ENCODE measurements at places on chromosomes 1 and 21.
A peak's percentile ranks its signal among the peaks of the same experiment; 100 is the strongest.

DNA sequence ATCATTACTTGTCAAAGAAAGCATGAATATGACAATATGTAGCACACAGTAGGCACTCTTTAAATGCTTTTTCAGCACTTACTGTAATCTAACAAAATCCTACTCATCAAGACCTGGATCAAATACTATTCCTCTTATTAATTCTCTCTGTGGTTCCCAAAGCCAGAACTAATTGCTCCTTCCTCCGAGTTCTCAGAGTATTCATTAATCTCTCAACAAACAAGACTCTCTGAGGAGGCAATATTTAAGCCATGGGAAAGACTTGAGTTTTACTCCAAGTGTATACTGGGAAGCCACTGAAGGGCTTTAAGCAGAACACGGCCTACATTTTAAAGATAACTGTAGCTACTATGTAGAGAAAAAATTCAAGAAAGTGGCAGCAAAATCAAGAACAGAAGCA is 79.7 kb downstream of the ENAH start:
- DNase-seq, result no peak

DNA sequence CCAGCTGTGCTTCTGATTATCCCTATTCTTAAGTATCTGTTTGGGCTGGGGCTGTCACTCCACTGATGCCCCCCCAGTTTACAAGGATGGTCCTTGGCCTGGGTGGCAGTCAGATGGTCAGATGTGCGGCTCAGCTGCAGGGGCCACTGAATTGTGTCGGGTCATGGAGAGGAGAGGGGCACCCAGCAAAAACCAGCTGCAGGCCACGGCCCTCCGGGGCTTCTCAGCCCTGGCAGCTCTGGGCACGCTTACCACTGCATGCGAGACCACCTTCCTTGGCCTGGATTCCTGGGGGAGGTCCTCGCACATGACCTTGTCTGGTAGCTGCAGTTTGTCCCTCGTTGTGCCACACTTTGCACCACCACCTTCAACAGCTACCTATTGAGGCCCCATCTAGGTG is 164.9 kb upstream of the TMEM51 start:
- DNase-seq, result no peak

DNA sequence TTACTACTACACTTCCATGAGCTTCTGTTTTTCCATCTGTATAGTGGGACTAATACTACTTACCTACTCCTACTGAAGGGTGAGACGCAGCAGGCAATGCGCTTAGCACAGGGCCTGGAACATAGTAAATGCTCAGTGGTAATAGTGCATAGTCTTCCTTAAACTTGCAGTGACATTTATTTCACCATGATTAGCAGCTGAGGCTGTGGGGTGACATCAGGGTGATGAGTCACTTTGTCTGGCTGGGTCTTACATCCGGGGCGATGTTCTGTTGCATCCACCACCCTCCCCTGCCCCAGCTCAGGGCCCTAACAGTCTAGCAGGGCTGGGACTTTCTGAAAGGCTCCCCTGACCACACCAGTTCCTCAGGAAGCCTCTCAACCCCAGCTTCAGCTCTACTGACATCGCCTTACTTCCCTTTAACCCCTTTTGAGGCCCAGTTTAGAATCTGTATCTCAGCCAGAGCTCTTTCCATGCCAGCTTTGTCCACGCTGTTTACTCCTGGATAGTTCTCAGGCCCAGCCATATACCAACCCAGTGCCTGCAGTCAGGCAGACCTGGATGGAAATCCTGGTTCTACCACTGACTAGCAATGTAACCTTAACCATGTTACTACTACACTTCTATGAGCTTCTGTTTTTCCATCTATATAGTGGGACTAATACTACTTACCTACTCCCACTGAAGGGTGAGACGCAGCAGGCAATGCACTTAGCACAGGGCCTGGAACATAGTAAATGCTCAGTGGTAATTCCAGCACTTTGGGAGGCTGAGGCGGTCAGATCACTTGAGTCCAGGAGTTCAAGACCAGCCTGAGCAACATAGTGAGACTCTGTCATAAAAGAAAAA is 66.3 kb downstream of the CD58 start:
- DNase-seq, result peak; percentile 83

DNA sequence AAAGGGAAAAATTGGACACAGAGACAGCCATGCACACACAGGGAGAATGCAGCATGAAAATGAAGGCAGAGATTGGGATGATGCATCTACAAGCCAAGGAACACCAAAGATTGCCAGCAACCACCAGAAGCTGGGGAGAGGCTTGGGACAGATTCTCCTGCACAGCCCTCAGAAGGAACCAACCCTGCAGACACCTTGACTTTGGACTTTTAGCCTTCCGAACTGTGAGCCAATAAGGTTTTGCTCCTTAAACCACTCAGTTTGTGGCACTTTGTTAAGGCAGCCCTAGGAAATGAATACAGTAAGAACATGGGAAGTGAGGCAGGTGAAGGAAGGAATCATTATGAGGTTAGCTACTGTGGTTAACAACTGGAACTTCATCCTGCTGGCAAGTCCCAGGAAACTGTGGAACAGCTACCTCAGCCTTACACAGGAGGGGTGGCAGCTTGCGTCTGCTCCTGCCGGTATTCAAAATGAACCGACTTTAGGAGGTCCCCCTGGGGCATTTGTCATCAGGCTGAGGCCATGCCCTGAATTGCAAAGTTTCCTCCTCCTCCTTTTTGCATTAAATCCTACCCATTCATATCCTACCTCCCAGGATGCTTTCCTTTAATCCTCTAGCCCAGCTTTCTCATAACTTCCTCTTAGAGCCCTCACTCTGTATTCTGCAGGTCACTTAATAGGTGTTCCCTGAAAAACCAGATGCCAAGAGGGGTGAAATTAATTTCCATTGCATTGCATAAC is 15.4 kb downstream of the CD247 start:
- DNase-seq, result no peak

DNA sequence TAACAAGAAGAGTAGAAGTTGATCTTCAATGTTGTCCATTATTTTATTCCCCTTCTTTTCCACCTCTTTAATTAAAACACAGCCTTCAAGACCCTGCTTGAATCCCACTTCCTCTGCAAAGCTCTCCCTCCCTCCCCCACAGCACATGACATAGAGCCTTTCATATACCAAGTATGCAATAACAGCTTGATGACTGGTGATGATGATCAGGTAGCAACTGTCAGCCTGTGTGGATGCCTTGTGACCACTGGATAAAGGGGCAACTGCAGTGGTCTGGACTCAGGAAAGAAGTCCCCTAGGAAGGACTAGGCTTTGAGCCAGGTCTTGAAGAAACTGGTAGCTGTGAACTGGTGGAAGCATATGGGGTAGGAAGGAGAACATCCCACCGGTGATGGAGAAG is 53.8 kb upstream of the PRDX6 start:
- no peak for DNase-seq

GRCh38 chr1:13487143-13487868 is 26.5 kb downstream of the LRRC38 start:
- DNase-seq, result no peak

GRCh38 chr1:30885570-30886522 is 22.7 kb downstream of the SDC3 start:
- DNase-seq, result no peak

- no peak for DNase-seq
Measured at GRCh38 chr1:82399093-82399492, 598.4 kb downstream of the ADGRL2 start.

- DNase-seq, result no peak
Measured at GRCh38 chr1:164576291-164577271, 17.6 kb downstream of the PBX1 start.

Data from stimulated activated CD8-positive, alpha-beta memory T cell treated with anti-CD3 and anti-CD28 coated beads, Interleukin-4, amount 100 ng/mL, for 48 hours (primary cell).